ENCODE measurements at places on chromosomes 6 and 20.

DNA sequence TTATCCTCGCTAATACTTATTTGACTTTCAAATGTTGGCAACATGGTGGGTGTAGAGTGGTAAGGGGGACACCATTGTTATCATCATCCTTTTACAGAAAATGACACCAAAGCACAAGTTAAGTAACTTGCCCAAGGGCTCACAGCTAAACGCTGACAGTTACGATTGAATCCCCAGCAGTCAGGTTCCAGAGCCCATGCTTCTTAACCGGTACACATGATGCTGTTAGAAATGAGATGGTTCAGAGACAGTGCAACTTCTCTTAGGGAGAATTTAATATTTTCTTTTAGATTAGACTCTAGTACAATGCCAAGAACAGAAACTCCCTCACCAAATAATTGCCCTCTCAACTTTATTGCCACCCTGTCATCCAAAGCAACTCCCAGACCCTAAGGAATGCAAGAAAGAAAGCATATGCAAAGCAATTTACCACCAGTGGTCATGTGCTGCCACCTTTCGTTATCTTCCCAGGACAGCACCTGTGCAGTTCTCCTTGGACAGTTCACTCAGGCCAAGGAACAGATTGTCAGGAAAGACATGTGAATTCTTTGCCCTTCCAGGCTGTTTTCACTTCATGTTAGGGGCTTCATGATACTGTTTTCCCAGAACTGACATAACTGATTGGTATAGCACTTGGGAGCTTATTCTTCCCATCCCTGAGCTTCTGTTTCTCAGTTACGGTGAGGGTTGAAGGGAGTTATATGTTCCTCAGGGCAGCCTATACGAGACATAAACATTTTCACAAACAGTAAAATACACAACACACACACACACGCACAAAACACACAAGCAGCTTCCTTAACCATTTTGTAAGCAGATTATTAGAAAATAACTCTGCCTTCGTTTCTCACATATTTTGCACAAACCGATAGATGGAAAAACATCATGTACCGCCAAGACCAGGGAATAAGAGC, 5.1 kb downstream of the HLA-DMA start:
- peak; percentile 39 for DNase-seq

GRCh38 chr6:38100380-38100779, 280.9 kb downstream of the ZFAND3 start:
- no peak for DNase-seq

- DNase-seq = no peak
Measured at GRCh38 chr20:22535483-22535882, 48.9 kb downstream of the FOXA2 start.

- DNase-seq = no peak
Measured at GRCh38 chr20:4805663-4806449, 84.1 kb downstream of the PRND start.

DNA sequence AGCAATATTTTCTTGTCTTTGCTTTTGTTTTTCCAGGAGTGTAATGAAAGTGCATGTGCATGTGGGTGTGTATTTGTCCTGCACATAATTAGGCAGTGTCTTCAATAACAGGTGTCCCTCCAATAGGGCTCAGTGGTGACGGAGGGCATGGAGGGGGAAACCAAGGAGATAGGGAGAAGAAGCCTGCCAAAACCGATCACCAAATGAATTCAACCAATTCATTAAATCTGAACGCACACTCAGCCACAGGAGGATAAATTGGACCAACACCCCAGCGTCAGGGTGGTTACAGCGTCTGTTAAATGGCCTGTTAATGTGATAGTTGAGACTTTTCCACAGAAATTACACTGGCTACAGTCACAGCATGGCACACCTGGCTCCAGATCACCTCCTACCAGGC, 527.6 kb downstream of the CD83 start:
- no peak for DNase-seq

- DNase-seq = no peak
Measured at GRCh38 chr6:125230674-125231073, 71.1 kb downstream of the HDDC2 start.

DNA sequence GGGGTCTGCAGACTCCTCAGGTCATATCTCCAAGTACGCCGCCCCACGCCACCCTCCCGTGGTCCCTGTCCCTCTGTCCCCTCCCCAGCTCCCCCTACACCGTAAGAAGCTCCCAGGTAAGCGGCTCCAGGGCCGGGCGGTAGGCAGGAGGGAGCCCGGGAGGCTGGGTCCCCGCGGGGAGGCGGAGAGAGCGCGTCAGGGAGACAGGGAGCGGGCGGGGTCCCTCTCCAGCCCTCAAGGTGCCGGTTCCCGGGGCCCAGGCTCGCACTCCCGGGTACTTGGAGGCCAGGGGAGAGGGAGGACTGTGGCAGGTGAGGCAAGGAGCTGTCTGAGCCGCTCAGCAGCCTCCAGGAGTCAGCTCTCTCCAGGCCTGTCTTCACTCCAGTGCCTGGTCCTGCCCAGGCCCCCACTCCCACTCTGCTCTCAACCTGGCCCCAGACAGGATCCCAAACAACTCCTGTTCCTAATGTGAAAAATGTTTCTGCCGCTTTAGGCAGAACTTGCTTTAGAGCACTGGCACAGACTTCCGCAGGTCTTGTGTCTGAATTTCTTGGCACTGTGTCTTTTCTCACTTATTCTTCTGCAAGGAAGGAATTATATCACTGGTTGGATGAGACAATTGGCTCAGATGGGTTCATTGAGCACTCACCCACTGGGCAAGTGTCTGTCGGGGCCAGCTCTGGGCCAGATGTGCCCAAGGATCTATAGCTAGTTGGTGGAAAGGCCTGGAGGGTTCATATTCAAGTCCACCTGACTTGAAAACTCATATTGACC, 36.6 kb downstream of the HLA-G start:
- DNase-seq = no peak

DNA sequence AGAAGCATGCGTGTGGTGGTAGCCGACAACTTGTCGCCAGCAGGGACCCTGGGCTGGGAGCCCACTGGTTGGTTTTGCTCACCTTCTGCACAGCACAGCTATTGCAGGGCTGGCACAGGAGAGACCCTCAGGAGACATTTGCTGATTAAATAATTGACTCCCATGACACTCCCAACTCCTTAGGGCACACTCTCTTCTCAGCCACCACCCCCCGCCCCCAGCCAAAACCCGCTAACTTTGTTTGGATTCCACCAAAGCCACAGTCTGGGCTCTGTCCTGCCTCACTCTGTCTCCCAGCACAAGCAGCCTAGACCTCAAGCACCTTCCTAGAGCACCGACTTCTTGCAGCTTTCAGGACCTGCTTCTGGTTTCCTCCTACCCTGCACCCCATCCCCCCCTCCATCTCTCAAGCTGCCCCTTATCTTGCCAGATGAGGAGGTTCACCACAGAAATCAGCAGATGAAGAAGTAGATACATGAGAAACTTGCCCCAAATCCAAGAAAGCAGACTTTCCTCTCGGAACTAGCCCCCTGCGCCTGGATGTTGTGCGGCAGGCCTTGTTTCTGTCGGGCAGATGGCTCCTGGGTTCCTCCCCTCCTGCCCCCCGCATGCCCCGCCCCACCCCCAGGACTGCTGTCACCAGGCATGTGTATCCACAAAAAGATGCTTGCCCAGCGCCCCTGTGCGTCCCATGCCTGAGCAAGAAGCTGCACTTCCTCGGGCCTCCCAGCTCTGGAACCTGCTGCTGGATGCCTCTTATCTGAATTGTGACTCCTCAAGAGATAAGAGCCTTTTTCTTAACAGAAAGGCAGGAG, 35.0 kb upstream of the CD93 start:
- no peak for DNase-seq

DNA sequence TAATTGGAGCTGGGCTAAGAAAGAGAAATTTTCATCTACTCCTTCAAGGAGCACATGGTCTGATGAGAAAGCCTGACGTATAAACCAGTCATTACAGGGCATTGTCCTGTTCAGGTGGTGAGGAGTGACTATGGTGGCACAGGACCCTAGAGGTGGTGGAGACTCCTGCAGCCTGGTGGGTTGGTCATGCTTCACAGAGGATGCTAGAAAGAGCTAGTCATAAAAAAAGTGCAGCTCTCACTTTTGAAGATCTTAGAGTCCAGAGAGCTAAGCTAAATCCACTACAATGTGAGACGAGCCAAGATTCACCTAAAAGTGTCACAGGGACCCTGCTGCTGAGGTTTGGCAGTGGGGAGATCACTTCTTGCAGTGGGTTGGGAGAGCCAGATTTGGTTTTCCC, 9.8 kb upstream of the ZNF831 start:
- no peak for DNase-seq

DNA sequence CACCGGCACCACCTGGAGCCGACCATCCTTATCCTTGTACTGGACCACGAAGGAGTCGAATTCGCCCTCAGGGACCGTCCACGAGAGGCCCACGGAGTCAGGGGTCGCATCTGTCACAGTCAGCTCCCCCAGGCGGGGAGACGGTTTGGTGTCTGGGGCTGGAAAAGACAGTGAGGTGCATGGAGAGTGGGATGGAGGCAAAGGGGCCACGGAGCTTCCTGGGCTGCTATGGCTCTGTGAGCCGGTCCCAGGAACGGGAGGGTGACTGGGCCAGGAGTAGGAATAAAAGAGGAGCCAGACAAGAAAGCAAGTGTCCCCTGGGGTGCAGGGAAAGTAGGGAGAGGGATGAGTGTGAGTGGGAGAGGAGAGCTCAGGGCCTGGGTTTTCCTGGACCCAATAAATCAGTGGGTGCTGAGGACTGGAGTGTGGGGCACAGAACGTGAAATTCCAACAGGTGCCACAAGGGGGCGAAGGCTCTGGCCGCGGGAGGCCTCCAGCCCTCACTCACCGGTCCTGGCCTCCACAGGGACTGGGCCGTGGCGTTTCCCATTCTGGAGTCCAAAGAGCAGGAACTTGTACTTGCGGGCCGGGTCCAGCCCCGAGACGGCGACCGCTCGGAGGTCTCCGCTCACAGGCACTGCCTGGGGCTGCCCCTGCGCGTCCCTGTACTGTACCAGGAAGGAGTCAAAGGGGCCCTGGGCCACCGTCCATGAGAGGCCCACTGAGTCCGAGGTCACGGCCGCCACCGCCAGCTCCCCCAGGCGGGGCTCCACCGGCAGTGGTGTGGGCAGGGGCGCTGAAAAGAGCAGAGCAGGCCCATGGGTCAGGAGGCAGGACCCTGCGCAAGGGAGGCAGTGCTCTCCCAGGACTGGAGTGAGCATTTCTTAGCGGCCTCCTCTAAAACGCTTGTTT, 9.9 kb downstream of the CYP21A2 start:
- peak; percentile 79 for DNase-seq

DNA sequence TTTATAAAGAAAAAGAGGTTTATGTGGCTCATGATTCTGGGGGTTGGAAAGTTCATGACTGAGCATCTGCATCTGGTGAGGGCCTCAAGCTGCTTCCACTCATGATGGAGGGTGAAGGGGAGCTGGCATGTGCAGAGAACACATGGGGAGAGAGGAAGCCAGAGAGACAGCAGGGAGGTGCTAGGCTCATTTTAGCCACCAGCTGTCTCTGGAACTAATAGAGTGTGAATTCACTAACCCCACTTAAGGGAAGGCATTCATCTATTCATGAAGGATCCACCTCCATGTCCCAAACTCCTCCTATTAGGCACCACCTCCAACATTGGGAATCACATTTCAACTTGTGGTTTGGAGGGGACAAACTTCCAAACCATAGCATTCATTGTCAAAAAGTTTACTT, 137.3 kb upstream of the PMEPA1 start:
- DNase-seq = no peak

DNA sequence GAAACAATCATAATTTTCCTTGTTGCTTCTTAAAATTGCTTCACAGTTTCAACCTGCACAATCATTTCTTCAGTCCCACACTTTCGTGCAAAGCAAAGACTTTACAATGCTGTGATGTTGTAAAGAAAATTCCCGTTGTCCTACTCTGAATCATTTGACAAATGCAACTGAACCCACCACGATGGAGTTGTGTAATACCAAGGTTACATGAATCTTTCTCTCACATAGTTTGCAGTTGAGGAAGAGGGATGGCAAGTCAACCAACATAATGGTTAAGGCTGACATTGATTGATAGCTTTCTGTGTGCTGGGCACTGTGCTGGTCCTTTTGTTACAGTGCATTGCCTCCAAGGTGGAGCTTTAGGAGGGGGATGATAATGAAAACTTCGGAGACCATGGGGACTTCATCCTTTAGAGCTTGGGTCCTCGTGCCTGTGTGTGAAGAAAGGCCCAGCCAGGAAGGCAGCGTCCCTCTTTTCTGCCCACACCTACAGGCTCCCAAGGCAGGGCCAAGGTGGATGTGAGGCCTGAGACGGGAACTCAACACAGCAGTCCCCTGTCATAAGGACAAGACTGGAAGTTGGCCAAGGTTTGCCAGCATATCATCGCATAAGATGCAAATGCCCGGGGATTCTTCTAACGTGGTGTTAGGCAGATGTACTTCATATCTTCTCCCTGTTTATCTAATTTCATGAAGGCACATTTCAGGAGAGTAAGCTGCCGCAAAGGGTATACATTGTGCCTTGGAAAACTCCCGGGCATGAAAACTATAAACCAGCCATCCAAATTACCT, 96.9 kb downstream of the LY86 start:
- DNase-seq = no peak

- DNase-seq = no peak
Measured at GRCh38 chr6:22328474-22328873, 31.6 kb upstream of the PRL start.
